ENCODE measurements at places on chromosomes 11 and 22. TPM values are rescaled to one million over a fixed set of nuclear protein-coding genes. Genes with fewer than 3 reads are reported as not detected.

The MICAL2 gene
- 4.2 TPM for total RNA-seq

The LBHD1 gene
- total RNA-seq = 5.2 TPM

The OR8I2 gene
- total RNA-seq = not detected

The SLC5A1 gene
- total RNA-seq = not detected

The CDON gene
- 32.5 TPM for total RNA-seq

The MRGPRE gene
- total RNA-seq = not detected

The GRM5 gene
- 0.43 TPM for total RNA-seq

The CABP7 gene
- total RNA-seq = 0.20 TPM

The TMPRSS6 gene
- not detected for total RNA-seq

The RIBC2 gene
- 1.8 TPM for total RNA-seq

The TRIM48 gene
- total RNA-seq = not detected

The MMP13 gene
- not detected for total RNA-seq

The GPHA2 gene
- 0.97 TPM for total RNA-seq

The CELSR1 gene
- total RNA-seq = 12.2 TPM

The CEND1 gene
- 5.7 TPM for total RNA-seq

The POU2AF2 gene
- total RNA-seq = not detected

The TBX10 gene
- total RNA-seq = not detected

The ACRV1 gene
- not detected for total RNA-seq

The GALNT18 gene
- total RNA-seq = 5.7 TPM

The CHADL gene
- total RNA-seq = 0.84 TPM

The TMPRSS5 gene
- 1.1 TPM for total RNA-seq

Data from H1 (cell line).